ENCODE measurements at places on chromosomes 6 and 20. TPM values are rescaled to one million over a fixed set of nuclear protein-coding genes. Genes with fewer than 3 reads are reported as not detected.

GRCh38 chr6:15329197-15329671 lies 83.4 kb downstream of the JARID2 start:
- DNase-seq, result no peak

- no peak for DNase-seq
Observed at GRCh38 chr6:168050225-168050880, 28.7 kb downstream of the FRMD1 start.

DNA sequence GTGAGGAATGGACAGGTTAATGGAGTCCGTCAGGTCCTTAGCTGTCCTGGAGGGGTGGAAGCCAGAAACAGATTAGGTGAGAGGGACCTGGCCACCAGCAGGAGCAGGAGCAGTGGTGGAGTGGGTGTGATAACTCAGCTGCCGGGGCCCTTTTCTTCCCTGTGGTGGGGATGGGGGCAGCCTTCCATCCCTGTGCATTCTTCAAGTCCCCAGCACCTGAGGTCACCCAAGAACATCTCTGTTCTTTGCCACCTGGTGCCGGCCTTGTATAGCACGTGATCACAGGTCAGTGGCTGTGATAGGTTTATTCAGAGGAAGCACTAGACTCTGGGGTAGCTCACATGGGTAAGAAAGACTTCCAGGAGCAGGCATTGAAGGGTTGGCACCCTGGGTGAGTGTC lies 16.6 kb downstream of the ERGIC3 start:
- DNase-seq, result no peak

DNA sequence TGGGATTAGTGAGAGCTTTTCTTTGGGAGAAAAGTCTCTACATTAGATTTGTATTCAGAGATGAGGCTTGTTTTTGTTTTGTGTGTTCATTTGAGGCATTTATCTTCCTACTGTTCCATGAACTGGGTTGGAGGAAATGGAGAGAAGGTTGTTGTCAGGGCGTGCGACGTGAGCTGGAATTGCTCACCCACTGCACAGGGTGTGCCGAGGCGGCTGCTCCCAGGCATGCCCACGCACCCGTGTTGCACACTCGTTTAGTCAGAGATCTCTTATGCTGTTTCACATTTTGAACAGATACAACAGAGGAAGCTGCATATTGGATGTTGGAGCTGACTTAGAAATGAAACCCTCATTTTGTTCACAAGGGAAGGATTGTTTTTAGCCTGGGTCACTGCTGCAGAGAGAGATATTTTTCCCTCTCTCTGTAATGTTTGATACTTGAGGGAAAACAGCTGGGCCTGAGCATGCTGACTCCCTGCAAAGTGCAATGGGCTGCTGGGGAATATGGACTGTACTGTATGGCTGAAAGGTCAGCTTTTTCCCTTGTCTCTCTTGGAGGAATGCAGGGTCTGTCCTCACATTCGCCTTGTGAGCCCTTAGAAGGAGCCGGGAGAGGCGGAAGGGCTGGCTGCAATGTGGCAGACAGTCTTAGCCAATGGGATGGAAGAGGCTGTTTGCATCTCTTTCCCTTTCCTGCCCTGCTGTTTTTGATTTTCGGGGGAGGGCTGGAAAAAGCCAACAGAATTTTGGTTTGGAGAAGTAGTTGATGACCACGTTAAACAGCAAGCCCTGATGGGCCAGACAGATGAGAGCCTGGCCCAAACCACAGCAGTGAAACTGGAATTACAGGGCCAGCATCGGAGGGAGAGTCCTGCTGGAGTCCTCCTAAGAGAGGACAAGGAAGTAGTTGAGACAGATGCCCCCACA lies 170.8 kb downstream of the SASH1 start:
- DNase-seq, result peak; percentile 29

GRCh38 chr6:90910893-90911292 lies 324.0 kb upstream of the MAP3K7 start:
- DNase-seq, result no peak

DNA sequence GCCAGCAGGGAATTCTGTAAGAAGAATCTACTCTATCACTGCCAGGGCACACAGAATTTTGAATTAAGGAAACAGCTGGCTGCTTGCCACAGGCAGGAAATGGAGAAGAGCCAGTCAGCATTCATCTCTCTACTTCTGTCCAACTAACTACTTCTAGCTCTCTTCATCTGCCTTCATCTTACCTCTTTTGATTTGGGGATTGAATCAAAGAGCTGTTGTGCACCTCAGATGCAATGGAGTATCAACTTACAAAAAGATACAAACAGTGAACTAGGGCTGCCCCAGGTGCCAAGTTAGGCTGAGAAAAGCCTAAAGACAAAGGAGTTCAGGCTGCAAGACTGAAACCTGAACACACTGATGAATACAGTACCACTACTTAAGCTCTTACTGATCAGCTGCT lies 82.0 kb downstream of the PTPRK start:
- DNase-seq, result no peak

- no peak for DNase-seq
Observed at GRCh38 chr20:57274299-57274698, 7.9 kb upstream of the BMP7 start.

DNA sequence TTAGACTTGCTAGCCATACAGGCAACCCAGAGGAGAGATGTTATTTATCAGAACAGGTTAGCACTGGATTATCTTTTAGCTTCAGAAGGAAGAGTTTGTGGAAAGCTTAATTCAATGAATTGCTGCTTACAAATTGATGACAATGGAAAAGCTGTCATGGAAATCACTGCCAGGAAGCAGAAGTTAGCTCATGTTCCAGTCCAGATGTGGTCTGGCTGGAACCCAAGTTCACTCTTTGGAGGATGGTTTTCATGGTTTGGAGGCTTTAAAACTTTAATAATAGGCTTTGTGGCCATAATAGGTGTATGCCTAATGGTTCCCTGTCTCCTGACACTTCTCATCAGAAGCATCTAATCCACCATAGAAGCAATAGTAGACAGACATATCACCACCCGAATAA lies 699.0 kb downstream of the PHF3 start:
- DNase-seq, result no peak

The GINM1 gene
- total RNA-seq, result 25.7 TPM

The CASS4 gene
- not detected for total RNA-seq

The TRIM15 gene
- not detected for total RNA-seq

The FOXS1 gene
- not detected for total RNA-seq

The DEFB119 gene
- not detected for total RNA-seq

The SLC12A5 gene
- not detected for total RNA-seq

The MAK gene
- total RNA-seq, result not detected

The BCL2L1 gene
- 96.2 TPM for total RNA-seq

The RIPOR3 gene
- 6.9 TPM for total RNA-seq
